T-helper 2 cell treated with Interferon-gamma antibody and Interleukin-4, amounts not matched to agents 100 ng/mL and 5 ng/mL, for 36 hours (primary cell): ENCODE measurements at places on chromosomes 7 and 10. TPM values are rescaled to one million over a fixed set of nuclear protein-coding genes. Genes with fewer than 3 reads are reported as not detected.

The DKK1 gene
- total RNA-seq = not detected in 2 replicates

The H2BK1 gene
- 0.48 and 1.1 TPM in 2 replicates for total RNA-seq

The NACAD gene
- total RNA-seq = 0.02 TPM in 1 of 2 replicates, not detected in the other

The VGF gene
- total RNA-seq = 0.23 and 0.34 TPM in 2 replicates

The SMARCD3 gene
- total RNA-seq = 2.5 and 2.6 TPM in 2 replicates

The ADRB1 gene
- not detected in 2 replicates for total RNA-seq

The LIPM gene
- not detected in 2 replicates for total RNA-seq

The CCDC146 gene
- total RNA-seq = 7.8 and 13.3 TPM in 2 replicates

The ANKRD26 gene
- 6.9 and 8.1 TPM in 2 replicates for total RNA-seq

The GRID2IP gene
- 0.07 TPM in 1 of 2 replicates, not detected in the other for total RNA-seq

The ADAM12 gene
- 0.14 TPM in 1 of 2 replicates, not detected in the other for total RNA-seq

The LRMDA gene
- not detected in 2 replicates for total RNA-seq

The TRIM4 gene
- 27.3 and 28.3 TPM in 2 replicates for total RNA-seq

The FBXO24 gene
- 1.0 and 1.2 TPM in 2 replicates for total RNA-seq

The NPC1L1 gene
- total RNA-seq = not detected in 2 replicates

The MKLN1 gene
- 35.3 and 36.9 TPM in 2 replicates for total RNA-seq

The SLC13A1 gene
- total RNA-seq = 0.05 TPM in 1 of 2 replicates, not detected in the other

The EPO gene
- total RNA-seq = not detected in 2 replicates

The KLF14 gene
- total RNA-seq = not detected in 2 replicates

The PNLIPRP3 gene
- total RNA-seq = not detected in 2 replicates

The HMX3 gene
- not detected in 2 replicates for total RNA-seq
